Activated CD8-positive, alpha-beta T cell treated with anti-CD3 and anti-CD28 coated beads for 36 hours (primary cell): ENCODE measurements at places on chromosomes 16 and 17. TPM values are rescaled to one million over a fixed set of nuclear protein-coding genes. Genes with fewer than 3 reads are reported as not detected.
A peak's percentile ranks its signal among the peaks of the same experiment; 100 is the strongest.

ENKD1 gene
- 8.9 TPM for total RNA-seq

IL21R gene
- 97.2 TPM for total RNA-seq

SLC52A1 gene
- total RNA-seq = 0.14 TPM

SOX9 gene
- not detected for total RNA-seq

DNA sequence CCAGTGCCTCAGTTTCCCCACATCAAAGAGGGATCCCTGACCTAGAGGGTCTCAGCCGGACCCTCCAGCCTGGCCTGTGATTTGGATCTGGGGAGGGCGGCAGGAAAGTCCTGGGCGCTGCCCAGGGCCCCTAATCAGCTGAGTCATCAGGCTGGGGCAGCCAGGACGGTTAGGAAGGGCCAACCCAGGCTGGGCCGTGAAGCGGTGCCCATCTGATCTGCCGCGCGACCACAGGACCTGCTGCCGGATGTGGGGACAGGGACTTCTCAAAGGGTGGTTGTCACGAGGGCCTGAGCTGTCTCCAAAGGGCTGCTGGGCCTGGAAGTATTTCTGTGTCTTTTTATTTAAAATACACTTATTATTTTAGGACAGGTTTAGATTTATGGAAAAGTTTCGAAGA lies 4.4 kb downstream of the TPSAB1 start:
- H3K4me3 ChIP-seq = no peak overlapping the region
- H3K4me1 ChIP-seq = no peaks in the 10 kb centered on the region
- no peaks in the 10 kb centered on the region for H3K36me3 ChIP-seq
- H3K27ac ChIP-seq = no peak overlapping the region
- peaks cover 3% of the 10 kb centered on the region for H3K27me3 ChIP-seq

DNA sequence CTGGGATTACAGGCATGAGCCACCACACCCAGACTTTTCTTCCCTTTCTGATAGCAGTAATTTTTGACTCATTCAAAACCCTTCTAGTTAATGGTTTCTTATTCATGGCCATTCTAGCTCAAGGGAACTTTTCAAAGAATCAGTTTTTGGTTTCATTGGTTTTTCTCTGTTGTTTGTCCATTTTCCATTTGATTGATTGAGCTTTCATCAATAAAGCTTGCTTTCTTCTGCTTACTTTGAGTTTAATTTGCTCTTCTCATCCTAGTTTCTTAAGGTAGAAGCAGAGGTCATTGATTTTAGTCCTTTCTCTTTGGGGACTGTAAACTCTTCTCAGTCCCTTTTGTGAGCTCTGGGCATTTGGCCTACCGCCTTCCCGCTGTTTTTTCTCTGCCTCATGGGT lies 82.0 kb upstream of the CHMP6 start:
- DNase-seq = no peak
- no peak overlapping the region for H3K27ac ChIP-seq
- H3K4me1 ChIP-seq = no peaks in the 10 kb centered on the region
- H3K36me3 ChIP-seq = peaks cover 11% of the 10 kb centered on the region
- H3K4me3 ChIP-seq = no peak overlapping the region

DNA sequence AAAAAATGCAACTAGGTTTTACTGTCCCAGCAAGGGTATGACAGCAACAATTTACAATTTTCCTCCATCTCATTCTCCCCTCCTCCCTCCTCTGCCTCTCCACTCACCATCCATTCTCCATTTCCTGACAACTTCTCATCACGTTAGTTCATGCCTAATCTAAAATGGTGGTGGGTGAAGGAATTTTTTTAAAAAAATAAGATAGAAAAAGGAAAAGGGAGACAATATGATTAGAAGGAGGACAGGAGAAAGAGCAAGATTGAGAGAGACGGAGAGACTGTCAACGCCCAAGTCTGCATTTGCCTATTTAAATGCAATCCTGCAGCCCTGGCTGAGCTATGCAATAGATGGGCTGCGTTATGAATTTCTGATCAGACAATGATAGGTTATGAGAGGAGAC lies 380.7 kb upstream of the PSMD7 start:
- H3K36me3 ChIP-seq = no peaks in the 10 kb centered on the region
- peaks cover 5% of the 10 kb centered on the region for H3K27me3 ChIP-seq
- no peaks in the 10 kb centered on the region for H3K4me1 ChIP-seq
- no peak for DNase-seq
- no peak overlapping the region for H3K4me3 ChIP-seq

GRCh38 chr17:45052052-45052772 lies 780 bp upstream of the DCAKD start:
- peaks cover 26% of the 10 kb centered on the region for H3K36me3 ChIP-seq
- H3K4me3 ChIP-seq = peak overlapping the region; percentile 77
- peak; percentile 77 for DNase-seq
- H3K4me1 ChIP-seq = peaks cover 37% of the 10 kb centered on the region
- H3K27me3 ChIP-seq = no peaks in the 10 kb centered on the region
- H3K27ac ChIP-seq = peak overlapping the region; percentile 92

- no peak overlapping the region for H3K27ac ChIP-seq
- peaks cover 15% of the 10 kb centered on the region for H3K4me1 ChIP-seq
- H3K36me3 ChIP-seq = peaks cover 9% of the 10 kb centered on the region
- H3K27me3 ChIP-seq = no peaks in the 10 kb centered on the region
Measured at GRCh38 chr17:60641810-60642220, 35.8 kb upstream of the BCAS3 start.
